ENCODE measurements at places on chromosomes 4 and X. TPM values are rescaled to one million over a fixed set of nuclear protein-coding genes. Genes with fewer than 3 reads are reported as not detected.

GRCh38 chr4:74385386-74385785, 20.4 kb downstream of the EREG start:
- no peak for DNase-seq

DNA sequence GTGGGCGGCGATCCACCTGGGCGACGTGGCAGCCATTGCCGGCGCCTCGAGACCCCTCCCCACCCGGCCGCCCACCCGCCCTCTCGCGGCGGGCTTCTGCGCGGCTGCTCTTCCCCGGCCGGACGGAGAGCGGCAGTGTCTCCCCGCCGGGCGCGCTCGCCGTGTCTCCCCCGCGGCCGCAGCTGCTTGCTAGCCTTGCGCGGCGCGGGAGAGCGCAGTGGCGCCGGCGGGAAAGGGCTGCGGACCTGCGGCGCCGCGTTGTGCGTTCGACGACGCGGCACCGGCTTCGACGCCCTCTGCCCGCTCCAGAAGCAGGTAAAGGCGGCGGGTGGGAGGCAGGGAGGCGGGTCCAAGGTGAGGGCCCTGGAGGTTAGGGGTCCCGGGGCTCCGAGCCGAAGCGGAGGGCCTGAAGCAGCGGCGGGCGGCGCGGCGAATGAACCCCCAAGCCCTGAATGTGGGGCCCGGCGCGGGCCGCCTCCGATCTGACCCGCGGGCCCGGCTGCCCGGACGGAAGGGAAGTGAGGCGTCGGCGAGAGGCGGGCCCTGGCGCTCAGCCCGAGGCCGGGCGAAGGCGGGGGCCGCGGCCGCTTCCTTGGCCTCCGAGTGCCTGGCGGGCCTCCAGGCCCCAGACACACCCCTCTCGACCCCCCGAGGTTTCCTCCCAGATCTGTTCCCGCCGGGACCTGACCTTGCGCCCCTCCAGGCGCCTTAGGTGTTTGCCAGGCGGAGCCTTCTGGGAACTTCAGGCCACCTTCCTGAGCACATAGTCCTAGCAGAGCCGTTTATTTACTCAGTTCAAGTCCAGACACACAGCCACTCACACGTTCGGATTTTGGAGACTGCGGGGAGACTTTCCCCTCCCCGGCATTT, at the start of gene N4BP2:
N4BP2 (plus strand) TSS at position 135 of the 870 bp plus-strand sequence. CDS start 40,491 bp downstream, outside the sequence.
- DNase-seq = peak; percentile 82

Gene SERTM2
- total RNA-seq = 0.05 TPM

GRCh38 chr4:22667332-22667940, 25.3 kb upstream of the GBA3 start:
- DNase-seq = no peak

- no peak for DNase-seq
Measured at GRCh38 chrX:42274151-42274550, 350.8 kb upstream of the CASK start.
